ENCODE measurements at places on chromosomes 2 and 18. TPM values are rescaled to one million over a fixed set of nuclear protein-coding genes. Genes with fewer than 3 reads are reported as not detected.
A peak's percentile ranks its signal among the peaks of the same experiment; 100 is the strongest.

- DNase-seq = no peak
- H3K27me3 ChIP-seq = no peaks in the 10 kb centered on the region
- no peak overlapping the region for H3K27ac ChIP-seq
These were observed 5.0 kb upstream of the GYPC start for GRCh38 chr2:126650994-126651393.

GRCh38 chr2:149075853-149076252 is 37.4 kb downstream of the LYPD6B start:
- no peaks in the 10 kb centered on the region for H3K4me1 ChIP-seq
- DNase-seq = peak; percentile 68
- no peak overlapping the region for H3K27ac ChIP-seq
- H3K4me3 ChIP-seq = no peak overlapping the region

- H3K4me1 ChIP-seq = no peaks in the 10 kb centered on the region
- H3K27me3 ChIP-seq = no peaks in the 10 kb centered on the region
These were observed 11.0 kb upstream of the KYNU start for GRCh38 chr2:142866426-142866825.

CYS1 gene
- 11.5 TPM for total RNA-seq

DNA sequence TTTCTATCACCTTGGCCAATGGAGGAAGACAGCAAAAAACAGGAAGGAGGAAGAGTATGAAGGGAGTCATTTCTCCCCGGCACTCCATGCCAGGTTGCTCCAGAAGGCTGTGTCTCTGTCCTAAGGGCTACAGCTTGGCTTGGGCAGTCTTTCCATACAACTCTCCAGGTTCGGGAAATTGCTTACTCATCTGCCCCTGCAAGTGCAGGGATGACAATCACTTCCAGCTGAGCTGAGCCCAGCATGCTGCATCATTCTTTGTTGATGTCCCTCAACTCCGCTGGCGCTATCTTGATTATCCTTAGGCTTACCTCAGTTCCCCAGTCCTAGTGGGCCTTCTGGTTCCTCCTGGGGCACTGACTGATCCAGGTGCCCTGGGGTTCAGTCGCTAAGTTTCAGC is 86.9 kb upstream of the COPS8 start:
- H3K36me3 ChIP-seq = no peaks in the 10 kb centered on the region
- peaks cover 10% of the 10 kb centered on the region for H3K27me3 ChIP-seq
- no peak for DNase-seq
- no peak overlapping the region for H3K27ac ChIP-seq
- no peak overlapping the region for H3K4me3 ChIP-seq

GRCh38 chr2:47686018-47686417 is 96.9 kb upstream of the MSH6 start:
- no peaks in the 10 kb centered on the region for H3K4me1 ChIP-seq
- no peaks in the 10 kb centered on the region for H3K36me3 ChIP-seq
- DNase-seq = no peak
- no peaks in the 10 kb centered on the region for H3K27me3 ChIP-seq
- H3K27ac ChIP-seq = no peak overlapping the region

GRCh38 chr2:219893541-219893940 is 266.1 kb downstream of the SLC4A3 start:
- H3K36me3 ChIP-seq = no peaks in the 10 kb centered on the region
- H3K4me3 ChIP-seq = no peak overlapping the region
- peak; percentile 51 for DNase-seq
- no peak overlapping the region for H3K27ac ChIP-seq

ARL6IP6 gene
- total RNA-seq = 17.2 TPM

GRCh38 chr2:19848029-19848750 is 53.6 kb downstream of the TTC32 start:
- no peaks in the 10 kb centered on the region for H3K36me3 ChIP-seq
- H3K4me3 ChIP-seq = no peak overlapping the region
- DNase-seq = no peak
- H3K27me3 ChIP-seq = no peaks in the 10 kb centered on the region
- no peaks in the 10 kb centered on the region for H3K4me1 ChIP-seq

GRCh38 chr2:53558867-53559266 is 208.7 kb upstream of the CHAC2 start:
- H3K27me3 ChIP-seq = no peaks in the 10 kb centered on the region
- no peak overlapping the region for H3K4me3 ChIP-seq
- no peaks in the 10 kb centered on the region for H3K36me3 ChIP-seq
- DNase-seq = no peak

NEB gene
- total RNA-seq = 1,157 TPM

FAP gene
- total RNA-seq = 89.1 TPM

GPBAR1 gene
- 1.3 TPM for total RNA-seq
